Articular chondrocyte of knee joint (primary cell): ENCODE measurements at places on chromosomes 2 and 18. TPM values are rescaled to one million over a fixed set of nuclear protein-coding genes. Genes with fewer than 3 reads are reported as not detected.

Gene CENPA
- total RNA-seq, result 5.2 and 7.2 TPM in 2 replicates

Gene RAB6D
- total RNA-seq, result under 0.01 and 0.11 TPM in 2 replicates

Gene RGPD4
- total RNA-seq, result under 0.01 TPM in 1 of 2 replicates, not detected in the other

Gene G6PC2
- not detected in 2 replicates for total RNA-seq

Gene GPR35
- total RNA-seq, result 0.54 and 0.65 TPM in 2 replicates

Gene KLHL30
- 0.22 and 0.39 TPM in 2 replicates for total RNA-seq

Gene GLI2
- 3.5 and 7.8 TPM in 2 replicates for total RNA-seq

Gene CFAP65
- 0.22 TPM in 1 of 2 replicates, not detected in the other for total RNA-seq

Gene GAL3ST2
- 0.26 TPM in 1 of 2 replicates, not detected in the other for total RNA-seq

Gene SERPINB10
- not detected in 2 replicates for total RNA-seq

Gene RESP18
- total RNA-seq, result not detected in 2 replicates

Gene DES
- 0.76 and 1.6 TPM in 2 replicates for total RNA-seq

Gene TFPI
- total RNA-seq, result 37.5 and 126 TPM in 2 replicates

Gene CHST9
- total RNA-seq, result not detected in 2 replicates

Gene AQP12B
- not detected in 2 replicates for total RNA-seq

Gene ERMN
- total RNA-seq, result 0.11 TPM in 1 of 2 replicates, not detected in the other

Gene RNASEH1
- 34.3 and 37.9 TPM in 2 replicates for total RNA-seq

Gene TMEM37
- 0.26 and 0.76 TPM in 2 replicates for total RNA-seq

Gene KIF1A
- total RNA-seq, result under 0.01 TPM in 1 of 2 replicates, not detected in the other

Gene TM4SF20
- total RNA-seq, result 1.1 TPM in 1 of 2 replicates, not detected in the other

Gene SGPP2
- not detected in 2 replicates for total RNA-seq

Gene AP1S3
- total RNA-seq, result 61.7 and 97.0 TPM in 2 replicates

Gene PGAP1
- total RNA-seq, result 11.2 and 12.9 TPM in 2 replicates

Gene ACADL
- total RNA-seq, result 0.65 and 1.2 TPM in 2 replicates

Gene IGFBP5
- total RNA-seq, result 706 and 1,050 TPM in 2 replicates

Gene SMPD4
- 14.4 and 20.4 TPM in 2 replicates for total RNA-seq

Gene DCDC2C
- not detected in 2 replicates for total RNA-seq

Gene DNAH6
- total RNA-seq, result 0.26 and 0.86 TPM in 2 replicates

Gene ANKRD30B
- total RNA-seq, result under 0.01 TPM in 1 of 2 replicates, not detected in the other

Gene GKN2
- total RNA-seq, result not detected in 2 replicates

Gene ABCG5
- not detected in 2 replicates for total RNA-seq

Gene PECR
- 11.6 and 15.2 TPM in 2 replicates for total RNA-seq

Gene INHBB
- total RNA-seq, result 3.3 and 5.2 TPM in 2 replicates

Gene TRIM43
- not detected in 2 replicates for total RNA-seq

Gene SUMO1
- total RNA-seq, result 152 and 161 TPM in 2 replicates

Gene NEU2
- not detected in 2 replicates for total RNA-seq

Gene VAMP8
- 9.9 and 12.4 TPM in 2 replicates for total RNA-seq

Gene HMSD
- 0.11 TPM in 1 of 2 replicates, not detected in the other for total RNA-seq

Gene LRRFIP1
- total RNA-seq, result 63.6 and 66.2 TPM in 2 replicates

Gene LRP2
- total RNA-seq, result not detected in 2 replicates
